Stimulated activated CD8-positive, alpha-beta memory T cell treated with anti-CD3 and anti-CD28 coated beads, Interleukin-4, amount 100 ng/mL, for 1 hour (primary cell): ENCODE measurements at places on chromosomes 12 and 14.

DNA sequence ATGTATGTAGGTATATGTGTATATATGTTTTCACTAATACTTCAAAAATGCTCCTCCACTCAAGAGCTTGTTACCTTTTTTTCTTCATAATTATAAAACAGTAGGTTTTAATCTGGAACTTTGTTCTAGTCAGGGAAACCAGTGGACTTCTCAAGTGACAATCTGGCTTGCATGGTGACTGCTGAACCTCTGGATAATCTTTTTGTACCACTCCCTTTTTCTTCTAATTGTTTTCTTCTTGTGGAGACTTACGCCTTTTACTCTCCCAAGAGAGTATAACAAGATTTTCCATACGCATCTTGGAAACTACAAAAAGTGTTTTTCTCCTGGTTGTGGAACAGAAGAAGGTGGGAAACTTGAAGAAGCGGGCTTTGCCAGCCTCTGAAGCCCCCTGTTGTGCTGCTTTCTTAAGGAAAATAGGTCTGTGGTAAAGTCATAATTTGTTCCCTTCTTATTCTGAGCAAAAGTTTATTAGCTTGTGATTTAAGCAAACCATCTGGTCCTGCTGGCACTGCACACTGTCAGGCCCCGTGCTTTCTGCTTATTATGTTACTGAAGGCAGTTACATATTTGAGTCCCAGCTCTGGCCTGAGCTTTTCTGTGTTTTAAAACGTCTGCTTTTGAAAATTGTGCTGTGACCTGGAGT lies 291.8 kb downstream of the ERC1 start:
- DNase-seq = no peak

GRCh38 chr14:56561606-56562005 lies 18.0 kb upstream of the TMEM260 start:
- no peak for DNase-seq

DNA sequence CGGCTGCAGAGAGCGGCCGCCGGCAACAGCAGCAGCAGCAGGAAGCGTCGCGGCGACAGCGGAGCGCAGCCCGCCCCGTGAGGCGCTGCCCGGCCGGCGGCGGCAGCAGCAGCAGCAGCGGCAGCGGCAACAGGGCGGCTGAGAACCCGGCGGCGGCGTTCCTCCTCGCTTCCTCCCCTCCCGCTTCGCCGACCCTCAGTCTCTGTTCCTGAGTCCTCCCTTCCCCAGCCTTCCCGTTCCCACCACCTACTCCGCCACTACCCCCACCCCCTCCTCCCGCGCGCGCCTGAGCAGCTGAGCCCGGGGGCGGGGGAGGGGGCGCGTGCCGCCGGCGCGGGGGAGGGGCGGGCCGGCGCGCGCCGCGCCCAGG lies 310 bp downstream of the BICDL1 start:
- DNase-seq = no peak

GRCh38 chr12:56688846-56689109 lies 694 bp upstream of the PTGES3 start:
- DNase-seq = no peak

DNA sequence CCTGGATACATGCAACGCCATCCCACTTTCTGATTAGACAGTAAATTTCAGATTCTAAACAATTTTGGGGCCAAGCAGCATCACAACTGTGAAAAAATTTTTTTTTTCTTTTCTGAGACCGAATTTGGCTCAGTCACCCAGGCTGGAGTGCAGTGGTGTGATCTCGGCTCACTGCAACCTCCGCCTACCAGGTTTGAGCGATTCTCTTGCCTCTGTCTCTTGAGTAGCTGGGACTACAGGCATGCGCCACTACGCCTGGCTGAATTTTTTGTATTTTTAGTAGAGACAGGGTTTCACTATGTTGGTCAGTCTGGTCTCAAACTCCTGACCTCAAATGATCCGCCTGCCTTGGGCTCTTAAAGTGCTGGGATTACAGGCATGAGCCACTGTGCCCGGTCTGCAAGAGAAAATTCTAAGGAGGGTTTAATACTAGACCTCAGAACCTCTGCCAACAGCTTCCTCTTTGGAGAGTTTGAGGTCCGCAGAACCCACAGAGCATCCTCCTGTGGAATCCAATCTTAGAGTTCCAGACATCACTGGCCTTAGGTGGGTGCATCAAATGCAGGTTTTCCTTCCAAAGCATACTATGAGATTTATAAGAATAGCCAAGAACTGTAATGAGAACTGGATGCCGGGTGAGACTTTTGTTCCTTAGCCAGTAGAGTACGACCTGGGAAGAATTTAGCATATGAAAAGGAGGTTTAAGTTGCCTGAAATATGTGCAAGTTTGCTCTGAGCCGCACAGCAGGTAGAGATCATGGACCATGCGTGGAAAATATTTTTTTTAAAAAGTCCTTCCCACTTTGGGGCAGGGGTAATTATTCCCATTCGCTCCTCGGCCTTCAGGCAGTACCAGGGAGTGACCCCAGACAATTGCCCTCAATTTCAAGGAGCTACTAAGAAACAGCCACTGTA lies 7.8 kb upstream of the PHC1 start:
- DNase-seq = no peak

GRCh38 chr14:95483309-95484165 lies 32.9 kb downstream of the SYNE3 start:
- no peak for DNase-seq

DNA sequence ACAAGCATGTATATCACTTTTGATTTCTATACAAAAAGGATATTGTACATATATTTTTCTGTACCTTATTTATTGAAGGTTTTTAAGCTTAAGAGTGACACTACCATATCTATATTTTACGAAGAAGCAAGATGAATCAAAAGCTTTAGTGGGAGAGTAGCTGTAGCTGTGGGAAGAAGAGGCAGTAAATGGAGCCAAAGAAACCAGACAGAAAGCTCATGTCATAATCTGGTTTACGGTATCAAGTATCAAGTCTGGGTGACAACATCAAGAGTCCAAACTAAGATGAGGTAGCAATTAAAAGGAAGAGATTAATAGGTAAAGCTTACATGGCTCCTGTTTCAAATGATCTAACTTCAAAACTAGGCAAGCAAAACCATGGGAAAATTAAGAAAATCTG lies 54.8 kb downstream of the CEP83 start:
- no peak for DNase-seq

DNA sequence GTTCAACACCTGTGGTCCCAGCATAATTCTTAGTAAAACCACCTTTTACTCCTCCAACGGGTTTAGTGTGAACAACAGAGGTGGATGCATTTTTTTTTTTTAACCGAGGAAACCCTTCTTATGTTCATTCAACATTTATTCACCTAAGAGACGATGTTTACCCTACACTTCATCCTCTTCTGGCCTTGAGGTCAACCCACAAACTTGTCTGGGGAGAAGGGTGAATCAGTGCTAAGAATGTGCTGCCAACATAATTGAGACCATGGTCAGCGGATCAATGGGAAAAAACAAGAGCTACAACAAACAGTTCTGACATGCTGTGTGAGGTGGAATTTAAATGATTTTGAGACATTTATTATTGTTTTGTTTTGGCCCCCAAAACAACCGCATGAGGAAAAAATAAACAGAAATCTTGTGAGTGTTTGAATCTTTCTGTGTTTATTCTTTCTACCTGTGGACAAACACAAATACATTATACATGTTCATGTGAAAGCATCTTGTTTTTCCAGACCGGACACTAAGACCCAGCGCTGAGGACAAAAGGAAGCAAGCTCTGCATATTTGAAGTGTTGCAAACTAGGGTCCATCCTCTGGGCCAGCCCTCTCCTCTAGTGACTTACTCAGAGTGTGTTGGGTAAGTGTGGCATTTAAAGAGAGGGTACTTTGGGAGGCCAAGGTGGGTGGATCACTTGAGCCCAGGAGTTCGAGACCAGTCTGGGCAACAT lies 5.1 kb upstream of the USP30 start:
- DNase-seq = no peak

- DNase-seq = no peak
Observed at GRCh38 chr14:93059917-93060545, 55.7 kb downstream of the ITPK1 start.

- DNase-seq = no peak
Observed at GRCh38 chr14:98602983-98603382, 669.0 kb downstream of the BCL11B start.

DNA sequence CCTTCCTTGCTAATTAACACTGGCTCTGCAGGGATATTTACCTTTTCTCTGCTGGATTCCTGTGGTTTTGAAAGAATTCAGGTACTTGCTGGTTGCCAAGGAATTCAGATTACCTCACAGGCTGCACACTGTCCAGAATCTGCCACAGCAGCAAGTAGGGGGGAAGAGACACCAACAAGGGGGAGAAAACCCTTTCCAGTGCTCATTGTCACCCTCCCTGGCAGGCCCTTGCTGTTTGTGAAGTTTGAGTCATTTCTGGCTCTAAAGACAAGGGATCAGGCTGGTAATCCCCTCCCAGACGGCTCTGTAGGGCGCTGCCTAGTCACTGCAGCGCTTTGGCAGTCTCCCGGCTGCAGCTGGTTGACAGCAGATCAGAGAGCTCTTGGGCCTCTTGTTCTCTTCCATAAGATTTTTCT lies 50.8 kb downstream of the TTLL5 start:
- no peak for DNase-seq

GRCh38 chr12:6316921-6317692 lies 6.6 kb downstream of the PLEKHG6 start:
- no peak for DNase-seq

- no peak for DNase-seq
Observed at GRCh38 chr12:2851931-2852330, 4.9 kb downstream of the TEX52 start.

- no peak for DNase-seq
Observed at GRCh38 chr14:94305620-94306019, 12.6 kb upstream of the SERPINA10 start.
